CD4-positive, alpha-beta T cell (primary cell): ENCODE measurements at places on chromosomes 2 and 18.
A peak's percentile ranks its signal among the peaks of the same experiment; 100 is the strongest.

- no peak overlapping the region for H3K27ac ChIP-seq
- no peaks in the 10 kb centered on the region for H3K36me3 ChIP-seq
- H3K4me3 ChIP-seq: no peak overlapping the region
- no peak for DNase-seq
Observed at GRCh38 chr2:38434595-38434994, 57.5 kb upstream of the ATL2 start.

DNA sequence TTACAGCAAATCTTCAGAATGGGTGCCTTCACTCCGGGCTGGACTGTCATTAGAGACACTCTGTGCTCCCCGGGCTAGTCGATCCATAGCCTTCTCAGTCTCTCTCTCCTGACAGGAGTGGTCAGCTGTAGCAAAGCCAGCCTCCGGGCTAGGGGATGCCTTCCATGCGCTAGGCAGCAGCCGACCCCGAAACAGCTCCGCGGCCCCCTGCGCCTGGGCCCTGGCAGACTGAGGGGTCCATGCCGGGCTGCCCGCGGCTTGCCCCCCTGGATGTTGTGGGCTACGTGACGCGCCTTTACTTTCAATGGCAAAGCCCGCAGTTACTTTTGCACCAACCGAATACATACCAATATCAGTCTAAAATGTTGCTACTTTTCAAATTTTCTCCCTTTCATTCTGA is 1447.2 kb downstream of the LRP1B start:
- no peak overlapping the region for H3K27ac ChIP-seq
- H3K4me3 ChIP-seq: no peak overlapping the region
- H3K27me3 ChIP-seq: no peaks in the 10 kb centered on the region

DNA sequence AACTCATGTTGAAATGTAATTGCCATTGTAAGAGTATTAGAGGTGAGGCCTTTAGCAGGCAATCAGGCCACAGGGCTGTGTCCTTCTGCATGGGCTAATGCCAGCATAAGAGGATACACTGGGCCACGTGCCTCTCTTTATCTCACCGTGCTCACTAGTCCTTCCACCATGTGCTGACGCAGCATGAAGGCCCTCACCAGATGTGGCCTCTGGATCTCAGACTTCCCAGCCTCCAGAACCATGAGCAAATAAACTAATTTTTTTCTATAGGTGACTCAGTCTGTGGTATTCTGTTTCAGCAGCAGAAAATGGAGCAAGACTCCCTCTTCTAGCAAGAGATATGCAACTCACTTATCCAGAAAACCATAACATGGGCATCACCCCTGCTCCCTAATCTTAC is 149.7 kb upstream of the ZNF236 start:
- no peak for DNase-seq
- peaks cover 4% of the 10 kb centered on the region for H3K27me3 ChIP-seq
- H3K36me3 ChIP-seq: no peaks in the 10 kb centered on the region

DNA sequence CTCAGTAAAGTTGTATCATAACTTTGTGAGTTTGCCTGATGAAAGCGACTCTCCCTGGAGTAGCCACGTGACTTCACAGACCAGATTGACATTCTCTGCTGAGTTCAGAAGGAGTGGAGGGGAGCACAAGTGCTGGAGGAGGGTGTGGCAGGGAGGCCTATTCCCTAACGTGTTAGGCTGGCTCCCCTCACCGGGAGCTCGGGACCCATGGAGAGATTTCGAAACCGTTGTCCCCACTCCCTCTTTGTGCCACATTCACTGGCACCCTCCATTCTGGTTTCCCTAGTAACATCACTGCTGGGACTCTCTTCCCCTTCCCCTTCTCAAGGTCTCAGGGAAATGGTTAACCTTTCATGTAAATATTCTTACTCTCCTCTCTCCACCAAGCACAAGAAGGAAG is 279.9 kb downstream of the ALPK2 start:
- DNase-seq: no peak
- no peak overlapping the region for H3K27ac ChIP-seq
- no peak overlapping the region for H3K4me3 ChIP-seq
- H3K27me3 ChIP-seq: no peaks in the 10 kb centered on the region
- no peaks in the 10 kb centered on the region for H3K36me3 ChIP-seq
- no peaks in the 10 kb centered on the region for H3K4me1 ChIP-seq

- no peaks in the 10 kb centered on the region for H3K27me3 ChIP-seq
- peaks cover 5% of the 10 kb centered on the region for H3K4me1 ChIP-seq
- no peak for DNase-seq
- peak overlapping the region; percentile 24 for H3K4me3 ChIP-seq
Observed at GRCh38 chr2:44616667-44617155, 255.0 kb downstream of the CAMKMT start.

DNA sequence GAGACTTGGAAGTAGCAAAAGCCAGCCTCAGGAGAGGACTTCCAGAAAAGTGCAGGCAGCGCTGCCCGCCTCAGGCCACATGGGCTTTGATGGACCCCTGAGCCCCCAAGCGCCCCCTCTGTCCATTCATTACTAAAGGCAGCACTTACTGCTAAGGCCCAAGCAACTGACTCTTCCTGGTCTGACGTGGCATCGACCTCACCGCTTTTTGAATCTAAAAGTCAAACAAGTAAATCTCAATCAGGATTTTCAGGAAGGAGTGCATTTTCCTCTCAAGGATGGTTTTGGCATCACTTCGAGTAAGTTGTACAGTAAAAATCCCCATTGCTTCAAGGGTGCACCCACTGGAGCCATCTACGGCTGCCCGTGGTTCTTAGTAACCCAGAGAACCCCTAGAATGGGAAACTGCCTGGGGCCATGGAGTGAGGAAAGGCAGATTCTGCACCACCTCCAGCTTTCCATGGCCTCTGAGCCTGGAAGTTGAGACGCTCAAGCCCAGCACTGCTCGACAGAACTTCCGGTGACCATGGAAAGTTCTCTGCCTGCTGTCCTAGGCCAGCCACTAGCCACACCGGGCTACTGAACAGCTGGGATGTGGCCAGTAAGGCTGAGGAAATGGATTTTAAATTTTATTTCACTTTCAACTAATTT is 7.0 kb downstream of the HJURP start:
- no peaks in the 10 kb centered on the region for H3K4me1 ChIP-seq
- H3K4me3 ChIP-seq: no peak overlapping the region
- H3K27ac ChIP-seq: no peak overlapping the region
- no peaks in the 10 kb centered on the region for H3K36me3 ChIP-seq
- no peaks in the 10 kb centered on the region for H3K27me3 ChIP-seq
- no peak for DNase-seq

- H3K4me3 ChIP-seq: no peak overlapping the region
- H3K27ac ChIP-seq: no peak overlapping the region
- no peaks in the 10 kb centered on the region for H3K27me3 ChIP-seq
- DNase-seq: no peak
Observed at GRCh38 chr2:39368846-39369245, 68.2 kb downstream of the MAP4K3 start.

DNA sequence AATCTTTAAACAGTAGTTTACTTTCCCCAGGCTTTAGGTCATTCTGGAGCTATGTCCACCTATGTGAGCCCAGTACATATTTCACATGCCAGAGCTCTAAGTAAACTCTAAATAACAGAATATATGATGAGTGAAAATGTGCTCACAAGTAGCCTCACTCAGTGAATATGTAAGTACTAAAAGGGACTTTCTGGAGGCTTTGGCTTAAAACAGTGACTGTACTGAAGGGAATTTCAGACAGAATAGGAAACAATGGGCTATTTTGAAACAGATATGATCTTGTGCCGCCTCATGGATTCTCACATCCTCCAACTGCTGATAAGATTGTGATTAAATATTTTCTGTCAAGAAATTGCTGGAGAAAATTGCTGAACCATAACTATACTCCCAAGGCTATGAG is 747.9 kb downstream of the SOCS6 start:
- H3K27me3 ChIP-seq: no peaks in the 10 kb centered on the region
- H3K36me3 ChIP-seq: no peaks in the 10 kb centered on the region
- no peak overlapping the region for H3K4me3 ChIP-seq
- no peak overlapping the region for H3K27ac ChIP-seq

- H3K27me3 ChIP-seq: no peaks in the 10 kb centered on the region
- no peak overlapping the region for H3K4me3 ChIP-seq
- no peak overlapping the region for H3K27ac ChIP-seq
- no peaks in the 10 kb centered on the region for H3K4me1 ChIP-seq
Observed at GRCh38 chr2:204060841-204061240, 124.3 kb downstream of the ICOS start.
